Mesothelial cell of epicardium (in vitro differentiated cells): ENCODE measurements at places on chromosomes 4 and X. TPM values are rescaled to one million over a fixed set of nuclear protein-coding genes. Genes with fewer than 3 reads are reported as not detected.

Gene NWD2
- total RNA-seq: 0.02 TPM in 2 of 3 replicates, not detected in the other

- no peaks in the 10 kb centered on the region for H3K27me3 ChIP-seq
- no peak for DNase-seq
- H3K4me3 ChIP-seq: no peak overlapping the region
- H3K36me3 ChIP-seq: no peaks in the 10 kb centered on the region
Measured at GRCh38 chr4:36640876-36641275, 359.5 kb downstream of the DTHD1 start.

Gene F9
- total RNA-seq: not detected in 3 replicates

DNA sequence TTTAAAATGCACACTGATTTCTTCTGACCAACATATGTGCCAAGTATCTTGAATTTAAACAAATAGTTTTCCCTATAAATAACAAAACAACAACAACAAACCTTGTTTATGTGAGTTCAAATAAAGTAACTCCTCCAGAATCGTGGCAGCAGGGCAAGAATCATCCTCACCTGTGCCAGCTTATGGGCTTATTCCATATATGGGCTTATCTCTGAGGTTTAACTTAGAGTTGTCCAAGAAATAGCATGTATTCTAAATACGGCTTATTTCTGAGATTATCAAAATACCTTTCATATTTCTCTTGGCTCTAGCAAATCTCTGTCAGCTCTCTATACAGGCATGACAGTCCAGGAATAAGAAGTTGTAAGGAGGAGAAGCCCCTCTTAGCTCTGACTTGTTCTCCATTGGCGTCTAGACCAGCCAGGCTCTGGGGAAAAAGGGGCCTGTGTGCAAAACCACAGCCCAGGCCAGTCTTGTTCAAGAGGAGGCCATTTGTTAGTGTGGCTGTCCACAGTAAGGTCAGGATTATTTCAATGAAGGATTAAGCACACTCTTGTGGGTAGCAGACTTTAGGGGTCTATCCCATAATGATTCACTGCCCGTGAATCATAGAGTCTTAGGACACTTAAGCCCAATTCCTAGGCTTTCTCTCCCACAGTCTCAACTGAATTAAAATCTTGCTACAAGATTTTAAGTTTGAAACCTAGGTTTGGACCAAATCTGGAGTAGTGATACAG is 63.2 kb downstream of the FRAS1 start:
- H3K4me3 ChIP-seq: no peak overlapping the region
- H3K36me3 ChIP-seq: peaks cover 26% of the 10 kb centered on the region
- no peaks in the 10 kb centered on the region for H3K27me3 ChIP-seq
- H3K27ac ChIP-seq: no peak overlapping the region
- no peak for DNase-seq
- peaks cover 4% of the 10 kb centered on the region for H3K4me1 ChIP-seq

Gene NKAP
- total RNA-seq: 9.0 to 10.0 TPM (median 9.3 TPM) in 3 replicates

Gene LDB2
- 4.6 to 7.6 TPM (median 7.3 TPM) in 3 replicates for total RNA-seq

DNA sequence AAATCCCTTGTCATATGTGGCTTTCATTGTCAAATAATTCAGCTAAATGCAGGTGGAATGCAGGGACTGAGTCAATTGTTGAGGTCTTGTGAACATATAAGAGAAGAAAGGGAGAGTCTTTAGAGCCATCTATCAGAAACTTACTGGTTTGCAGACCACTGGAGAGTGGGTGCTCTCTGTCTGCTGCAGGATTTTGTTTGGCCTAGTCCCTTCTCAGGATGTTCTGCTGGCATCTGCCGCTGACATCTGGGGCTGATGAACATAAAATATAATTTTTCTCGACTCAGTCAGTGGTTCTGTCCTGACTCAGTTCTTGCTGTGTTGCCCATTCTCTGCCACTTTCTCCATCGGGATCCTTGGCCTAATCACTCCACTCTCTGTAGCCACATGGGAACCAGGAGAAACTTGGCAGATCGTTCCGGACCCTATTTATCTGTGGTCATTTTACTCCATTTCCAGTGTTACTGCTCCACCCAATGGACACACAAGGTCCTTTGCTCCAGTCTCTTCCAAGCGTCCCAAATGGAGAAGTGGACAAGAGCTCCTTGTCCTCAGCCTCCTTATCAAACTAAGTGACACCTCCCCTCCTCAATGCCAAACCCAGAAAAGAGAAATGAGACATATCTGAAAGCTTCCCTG is 436.2 kb downstream of the FAT4 start:
- no peak overlapping the region for H3K4me3 ChIP-seq
- H3K4me1 ChIP-seq: no peaks in the 10 kb centered on the region
- H3K36me3 ChIP-seq: no peaks in the 10 kb centered on the region
- no peak for DNase-seq
- H3K27ac ChIP-seq: no peak overlapping the region
- no peaks in the 10 kb centered on the region for H3K27me3 ChIP-seq

- H3K4me1 ChIP-seq: peaks cover 2% of the 10 kb centered on the region
- H3K4me3 ChIP-seq: no peak overlapping the region
- no peak for DNase-seq
- no peak overlapping the region for H3K27ac ChIP-seq
- no peaks in the 10 kb centered on the region for H3K36me3 ChIP-seq
Measured at GRCh38 chr4:112808001-112808400, 171.1 kb downstream of the LARP7 start.

- H3K27me3 ChIP-seq: no peaks in the 10 kb centered on the region
- H3K36me3 ChIP-seq: no peaks in the 10 kb centered on the region
- H3K4me3 ChIP-seq: no peak overlapping the region
- no peak for DNase-seq
- peaks cover 10% of the 10 kb centered on the region for H3K4me1 ChIP-seq
- H3K27ac ChIP-seq: no peak overlapping the region
Measured at GRCh38 chr4:100118181-100118580, 72.1 kb downstream of the DDIT4L start.

DNA sequence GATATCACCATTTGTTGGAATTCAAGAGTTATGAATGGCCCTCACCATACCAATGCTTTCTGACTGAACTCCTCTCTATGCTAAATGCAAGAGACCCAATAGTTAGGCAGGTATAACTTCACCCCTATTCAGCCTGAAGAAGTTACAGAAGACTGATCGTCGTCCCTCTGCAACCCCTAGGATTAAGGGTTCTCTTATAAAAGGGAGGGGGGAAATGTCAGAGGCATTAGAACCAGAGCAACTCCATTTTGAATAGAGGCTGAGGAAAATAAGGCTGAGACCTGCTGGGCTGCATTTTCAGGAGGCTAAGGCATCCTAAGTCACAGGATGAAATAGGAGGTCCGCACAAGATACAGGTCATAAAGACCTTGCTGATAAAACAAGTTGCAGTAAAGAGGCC is 494.3 kb downstream of the SPRY1 start:
- DNase-seq: no peak
- no peaks in the 10 kb centered on the region for H3K36me3 ChIP-seq
- no peak overlapping the region for H3K4me3 ChIP-seq
- peak overlapping the region; percentile 57 for H3K27ac ChIP-seq
- H3K27me3 ChIP-seq: no peaks in the 10 kb centered on the region
- H3K4me1 ChIP-seq: peaks cover 44% of the 10 kb centered on the region

Gene GLOD5
- total RNA-seq: not detected in 3 replicates

DNA sequence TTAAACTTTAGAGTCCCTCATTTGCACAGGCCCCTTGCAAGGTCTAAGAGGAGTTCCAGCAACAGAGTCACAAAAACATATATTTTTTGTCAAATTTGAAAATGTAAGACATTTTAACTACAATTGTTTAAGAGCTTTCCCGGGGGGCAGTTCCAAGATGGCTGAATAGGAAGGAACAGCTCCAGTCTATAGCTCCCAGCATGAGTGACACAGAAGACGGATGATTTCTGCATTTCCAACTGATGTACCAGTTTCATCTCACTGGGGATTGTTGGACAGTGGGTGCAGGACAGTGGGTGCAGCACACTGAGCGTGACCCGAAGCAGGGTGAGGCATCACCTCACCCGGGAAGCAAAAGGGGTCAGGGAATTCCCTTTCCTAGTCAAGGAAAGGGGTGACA is 71.4 kb upstream of the NMU start:
- H3K4me3 ChIP-seq: no peak overlapping the region
- no peaks in the 10 kb centered on the region for H3K36me3 ChIP-seq
- no peak for DNase-seq
- peaks cover 17% of the 10 kb centered on the region for H3K27me3 ChIP-seq
- no peaks in the 10 kb centered on the region for H3K4me1 ChIP-seq
- no peak overlapping the region for H3K27ac ChIP-seq

GRCh38 chr4:187433141-187433540 is 562.4 kb upstream of the ZFP42 start:
- H3K27ac ChIP-seq: no peak overlapping the region
- peaks cover 6% of the 10 kb centered on the region for H3K36me3 ChIP-seq
- no peak overlapping the region for H3K4me3 ChIP-seq
- H3K27me3 ChIP-seq: peaks cover 10% of the 10 kb centered on the region
- DNase-seq: no peak
- no peaks in the 10 kb centered on the region for H3K4me1 ChIP-seq

Gene TTC29
- total RNA-seq: 0.43 to 0.56 TPM (median 0.53 TPM) in 3 replicates

GRCh38 chr4:6268650-6269615 is 717 bp upstream of the WFS1 start:
- H3K4me1 ChIP-seq: peaks cover 31% of the 10 kb centered on the region
- H3K27me3 ChIP-seq: peaks cover 6% of the 10 kb centered on the region
- no peaks in the 10 kb centered on the region for H3K36me3 ChIP-seq
- peak overlapping the region; percentile 44 for H3K27ac ChIP-seq
- H3K4me3 ChIP-seq: peak overlapping the region; percentile 71
- no peak for DNase-seq

GRCh38 chr4:120056246-120056645 is 10.4 kb downstream of the MAD2L1 start:
- no peak for DNase-seq
- H3K36me3 ChIP-seq: peaks cover 7% of the 10 kb centered on the region
- H3K4me1 ChIP-seq: peaks cover 25% of the 10 kb centered on the region

GRCh38 chr4:52665592-52665991 is 6.5 kb upstream of the USP46 start:
- no peak for DNase-seq
- H3K27me3 ChIP-seq: peaks cover 4% of the 10 kb centered on the region
- no peak overlapping the region for H3K27ac ChIP-seq
- H3K4me1 ChIP-seq: peaks cover 2% of the 10 kb centered on the region
- H3K36me3 ChIP-seq: peaks cover 17% of the 10 kb centered on the region

- H3K4me3 ChIP-seq: no peak overlapping the region
- H3K36me3 ChIP-seq: peaks cover 41% of the 10 kb centered on the region
- no peak overlapping the region for H3K27ac ChIP-seq
- H3K27me3 ChIP-seq: no peaks in the 10 kb centered on the region
- DNase-seq: no peak
- H3K4me1 ChIP-seq: peaks cover 1% of the 10 kb centered on the region
Measured at GRCh38 chrX:115134382-115134781, 54.8 kb upstream of the RBMXL3 start.
